AG04449 (cell line): ENCODE measurements at places on chromosomes 5 and 9.

GRCh38 chr5:66789434-66789833 is 193.2 kb downstream of the MAST4 start:
- DNase-seq: no peak

GRCh38 chr5:53603009-53603687 is 42.7 kb downstream of the NDUFS4 start:
- no peak for DNase-seq

DNA sequence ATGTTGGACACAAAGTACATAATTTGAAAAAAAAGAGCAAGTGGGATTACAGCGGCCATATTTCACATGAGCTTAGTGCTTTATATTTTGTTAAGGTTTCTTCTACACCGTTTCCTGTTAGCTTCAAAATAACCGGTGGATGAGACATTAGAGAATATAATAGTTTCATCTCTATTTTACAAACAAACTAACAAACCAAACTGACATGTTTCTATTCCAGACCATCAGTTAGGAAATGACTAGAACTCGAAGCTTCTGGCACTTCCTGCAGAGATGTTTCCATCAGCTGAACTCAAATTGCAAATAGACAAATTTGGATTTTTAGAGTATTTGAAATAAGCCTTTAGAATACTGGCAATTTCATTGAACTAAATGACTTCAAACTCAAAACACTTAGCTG is 86.5 kb downstream of the MTRR start:
- DNase-seq: no peak

DNA sequence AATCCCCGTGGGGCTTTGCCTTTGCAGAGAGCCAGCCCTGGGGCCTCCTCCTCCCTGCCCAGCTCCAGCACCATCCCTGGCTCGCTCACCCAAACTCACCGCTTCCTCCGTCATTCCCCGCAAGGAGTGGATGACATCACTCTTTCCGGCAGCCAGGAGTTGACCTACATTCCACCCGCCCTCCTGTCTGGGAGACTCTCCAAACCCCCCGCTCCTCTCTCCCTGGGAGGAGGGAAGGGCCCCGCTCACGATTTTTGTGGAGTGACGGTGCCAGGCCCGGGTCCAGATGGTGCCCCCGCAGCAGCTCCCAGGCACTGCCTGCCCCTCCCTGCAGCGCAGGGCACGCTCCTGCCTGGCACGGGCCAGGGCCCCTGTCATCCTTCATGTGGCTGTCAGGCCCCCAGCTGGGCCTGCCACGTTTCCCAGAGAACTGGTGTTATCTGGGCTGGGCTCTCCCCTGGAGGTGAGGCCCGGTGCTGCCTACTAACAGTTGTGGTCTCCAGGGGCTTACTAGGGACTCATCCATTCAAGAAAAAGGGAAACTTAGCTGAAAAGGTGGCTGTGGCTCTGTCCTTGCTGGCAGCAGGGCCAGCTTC is 52.3 kb downstream of the NTNG2 start:
- peak; percentile 71 for DNase-seq

DNA sequence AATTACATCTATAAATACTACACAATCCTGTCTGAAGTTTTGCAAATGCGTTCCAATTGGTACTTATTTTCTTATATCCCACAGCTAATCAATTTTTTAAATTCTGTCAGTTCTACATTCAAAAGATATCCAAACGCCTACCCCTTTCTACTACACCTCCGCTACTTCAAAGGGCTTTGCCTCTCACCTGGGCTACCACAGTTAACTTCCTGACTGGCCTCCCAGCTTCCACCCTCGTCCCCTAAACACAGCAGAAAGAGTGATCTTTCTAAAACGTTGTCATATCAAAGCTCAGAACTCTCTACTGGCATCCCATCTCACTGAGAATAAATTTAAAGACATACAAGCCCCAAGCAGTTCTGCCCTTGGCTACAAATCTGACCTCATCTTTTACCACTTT is 32.3 kb upstream of the NIPBL start:
- DNase-seq: no peak
